Hematopoietic multipotent progenitor cell treated with erythropoietin and hydrocortisone succinate and interleukin-3 and kit ligand, for 6 days (in vitro differentiated cells): ENCODE measurements at places on chromosomes 7 and 10.

GRCh38 chr7:74027683-74028320 lies at the start of gene ELN:
TSS of gene ELN (plus strand) at chr7:74028173. CDS start at chr7:74028188, 15 bp downstream.
- no peak for DNase-seq

GRCh38 chr7:29956487-29956836 lies 33.1 kb downstream of the SCRN1 start:
- no peak for DNase-seq

GRCh38 chr10:15796098-15796759 lies 64.1 kb downstream of the MINDY3 start:
- DNase-seq, result peak; percentile 32

DNA sequence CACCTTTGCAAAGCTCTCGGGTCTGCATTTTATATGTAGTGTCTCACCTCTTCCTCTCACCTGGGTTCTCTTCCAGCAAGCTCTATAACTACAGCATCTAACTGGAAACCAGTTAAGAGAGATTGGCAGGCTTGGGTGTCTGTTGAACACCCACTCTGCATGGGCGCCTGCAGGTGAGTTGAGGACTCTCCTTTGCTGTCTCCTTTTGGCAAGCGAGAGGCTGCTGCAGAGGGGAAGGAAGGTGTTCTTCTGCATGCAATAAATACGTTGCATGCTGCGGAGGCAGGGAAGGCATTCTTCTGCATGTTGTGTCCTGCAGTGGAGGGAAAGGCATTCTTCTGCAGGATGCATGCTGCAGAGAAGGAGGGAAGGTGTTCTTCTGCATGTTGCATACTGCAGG lies 81.4 kb upstream of the ADAM12 start:
- no peak for DNase-seq

DNA sequence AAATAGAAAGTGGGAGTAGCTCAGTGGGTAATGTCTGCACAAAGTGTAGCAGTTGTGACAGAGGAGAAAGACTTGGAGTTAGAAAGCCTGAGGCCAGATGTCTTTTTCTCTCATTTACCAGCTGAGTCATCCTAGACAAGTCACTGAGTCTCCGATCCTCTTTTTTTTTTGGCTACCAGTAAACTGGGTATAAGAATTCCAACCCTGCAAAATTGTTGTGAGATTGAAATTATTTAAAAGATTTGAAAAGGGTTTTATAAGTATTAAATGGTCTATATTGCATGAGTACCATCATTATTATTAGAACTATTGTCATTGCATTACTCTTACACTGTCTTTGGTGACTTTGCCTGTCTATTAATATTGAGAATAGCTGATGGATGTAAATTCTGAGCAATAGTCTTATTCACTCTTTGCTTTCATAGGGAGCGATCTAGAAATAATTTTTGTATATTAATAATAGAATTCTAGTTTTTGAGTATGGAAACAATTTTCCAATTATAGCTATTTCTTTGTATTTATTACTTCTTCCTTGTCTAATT lies 74.0 kb downstream of the ARID5B start:
- no peak for DNase-seq

DNA sequence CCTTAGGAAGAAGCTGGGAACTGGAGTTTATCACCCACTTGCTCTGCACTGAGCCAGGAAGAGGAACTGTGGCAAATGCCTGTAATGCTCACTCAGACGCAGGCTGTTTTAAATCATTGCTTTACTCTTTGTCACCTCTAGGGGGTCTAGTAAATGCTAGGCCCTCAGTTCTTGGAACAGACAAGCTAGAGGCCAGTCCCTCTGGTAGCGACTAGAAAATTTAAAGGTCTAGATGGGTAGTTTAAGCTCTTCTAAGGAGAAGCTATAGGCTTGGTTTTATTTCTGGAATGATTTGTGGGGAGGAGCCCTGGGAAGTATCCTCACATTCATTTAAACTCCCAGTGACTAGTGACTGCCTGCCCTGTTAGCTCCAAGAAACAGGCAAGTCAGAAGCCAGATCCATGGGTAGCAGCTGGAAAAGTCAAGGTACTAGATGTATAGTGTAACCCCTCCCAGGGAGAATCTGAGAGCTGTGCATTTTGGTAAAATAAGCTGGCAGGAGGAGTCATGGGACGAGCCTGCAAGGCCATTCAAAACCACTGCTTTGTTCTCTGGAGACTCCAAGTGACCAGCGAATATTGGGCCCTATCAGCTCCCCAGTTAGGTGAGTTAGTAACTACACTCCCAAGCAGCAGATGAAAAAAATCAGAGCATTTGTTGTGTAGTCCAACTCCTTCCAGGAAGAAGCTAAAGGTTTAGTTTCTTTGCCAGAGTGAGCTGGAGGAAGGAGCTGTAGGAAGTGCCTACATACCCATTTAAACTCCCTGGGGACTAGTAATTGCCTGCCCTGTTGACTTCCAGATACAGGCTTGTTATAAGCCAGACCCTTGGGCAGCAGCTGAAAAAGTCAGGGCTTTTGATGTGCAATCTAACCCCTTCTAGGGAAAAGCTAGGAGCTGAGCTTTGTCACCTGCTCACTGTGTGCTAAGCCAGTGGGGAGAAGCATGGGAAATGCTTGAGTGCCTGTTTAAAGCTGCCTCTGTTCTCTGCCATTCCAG lies 68.9 kb downstream of the DYNC1I1 start:
- peak; percentile 36 for DNase-seq
